ENCODE measurements at places on chromosomes 6 and 20. TPM values are rescaled to one million over a fixed set of nuclear protein-coding genes. Genes with fewer than 3 reads are reported as not detected.

KIF25 gene
- total RNA-seq = under 0.01 TPM

MYH7B gene
- total RNA-seq = not detected

AVP gene
- total RNA-seq = not detected

PCNA gene
- 97.1 TPM for total RNA-seq

CLPSL1 gene
- total RNA-seq = not detected

BEND3 gene
- 1.2 TPM for total RNA-seq

VSX1 gene
- total RNA-seq = not detected

KIAA0408 gene
- total RNA-seq = not detected

LEMD2 gene
- 24.6 TPM for total RNA-seq

C6orf132 gene
- total RNA-seq = under 0.01 TPM

BIRC7 gene
- total RNA-seq = not detected

APCDD1L gene
- total RNA-seq = not detected

PRSS16 gene
- total RNA-seq = not detected

Measured in dermis microvascular lymphatic vessel endothelial cell (primary cell).